ENCODE measurements at places on chromosomes 5 and 9.

GRCh38 chr5:40780199-40780598, 18.0 kb downstream of the PRKAA1 start:
- DNase-seq = no peak

DNA sequence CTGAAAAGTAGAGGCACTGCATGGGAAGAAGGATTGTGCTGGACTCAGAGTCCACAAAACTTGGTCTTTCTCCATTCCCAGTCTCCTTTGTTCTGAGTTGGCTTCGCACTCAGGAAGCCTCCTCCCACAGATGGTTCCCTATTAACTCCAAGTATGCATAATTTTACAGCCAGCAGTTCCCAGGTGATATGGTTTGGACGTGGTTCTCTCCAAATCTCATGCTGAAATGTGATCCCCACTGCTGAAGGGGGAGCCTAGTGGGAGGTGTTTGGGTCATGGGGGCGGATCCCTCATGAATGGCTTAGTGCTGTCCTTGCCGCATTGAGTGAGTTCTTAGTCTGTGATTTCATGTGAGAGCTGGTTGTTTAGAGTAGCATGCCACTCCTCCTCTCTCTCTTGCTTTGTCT, 86.6 kb downstream of the FEM1C start:
- DNase-seq = no peak

DNA sequence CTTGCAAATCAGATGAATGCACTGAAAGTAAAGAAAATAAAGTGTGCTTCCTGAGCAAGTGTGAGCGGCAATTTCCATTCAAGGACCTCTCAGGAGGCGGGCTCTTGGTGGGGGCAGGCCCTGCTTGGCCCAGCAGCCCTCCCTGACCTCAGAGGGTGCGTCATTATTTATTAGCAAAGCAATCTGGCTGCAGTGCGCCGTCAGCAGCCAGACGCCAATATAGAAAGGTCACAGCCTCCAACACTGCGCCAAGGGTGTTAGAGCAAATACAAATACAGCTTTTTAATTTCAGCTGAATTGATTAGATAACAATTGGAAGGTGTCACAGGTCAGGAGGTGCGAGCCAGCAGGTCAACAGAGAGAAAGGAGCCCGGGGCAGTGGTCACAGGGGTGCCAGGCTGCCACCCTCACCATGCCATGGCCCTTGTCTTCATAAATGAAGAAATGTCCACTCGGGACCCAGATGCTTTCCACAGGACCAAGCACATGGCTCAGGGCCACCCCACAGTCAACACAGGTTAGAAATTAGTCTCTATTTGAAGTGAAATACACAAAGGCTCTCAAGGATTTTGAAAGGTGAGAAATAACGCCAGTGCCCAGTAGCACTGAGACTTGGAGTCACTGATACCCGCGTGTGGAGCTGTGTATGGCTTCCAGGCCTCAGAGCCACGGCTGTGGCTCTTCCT, 309.8 kb downstream of the IRX2 start:
- no peak for DNase-seq

DNA sequence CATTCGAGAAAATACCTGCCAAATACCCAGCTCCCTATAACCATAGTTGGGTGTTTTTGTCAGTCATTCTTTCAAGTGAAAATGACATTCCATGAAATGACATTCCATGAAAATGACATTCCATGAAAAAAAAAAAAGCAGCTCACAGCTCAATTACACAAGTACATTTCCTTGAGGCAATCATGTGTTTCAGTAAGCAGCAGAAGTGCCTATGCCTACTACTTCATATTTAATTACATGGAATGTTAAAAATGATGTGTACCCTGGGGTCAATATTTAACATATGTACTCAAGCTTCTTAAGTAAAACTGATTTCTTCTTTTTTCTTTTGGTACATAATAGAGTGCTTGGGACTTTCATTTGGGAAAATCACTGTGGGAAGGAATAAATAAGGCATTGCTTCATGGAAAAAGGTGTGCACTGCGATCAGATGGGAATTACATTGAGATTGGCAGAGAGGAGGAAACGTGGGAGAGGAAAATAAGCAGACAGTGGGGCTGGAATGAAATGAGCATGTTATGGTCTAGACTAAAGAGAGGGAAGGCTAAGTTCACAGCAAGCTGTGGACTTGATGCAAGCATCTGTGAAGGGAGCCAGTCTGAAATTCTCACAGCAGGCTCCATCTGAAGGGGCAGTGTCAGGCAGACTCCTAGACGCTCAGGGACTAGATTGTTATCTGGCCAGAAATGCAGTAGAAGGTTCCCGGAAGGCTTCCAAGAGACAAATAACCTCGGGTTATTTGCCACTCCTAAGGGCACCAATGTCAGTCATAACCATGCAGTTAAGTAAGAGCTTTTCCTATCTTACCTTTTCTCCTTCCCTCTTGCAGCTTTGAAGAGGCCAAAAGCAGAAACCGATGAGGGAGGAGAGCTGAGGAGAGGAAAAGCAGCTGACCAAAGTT, 15.2 kb upstream of the SPATA9 start:
- DNase-seq = no peak

DNA sequence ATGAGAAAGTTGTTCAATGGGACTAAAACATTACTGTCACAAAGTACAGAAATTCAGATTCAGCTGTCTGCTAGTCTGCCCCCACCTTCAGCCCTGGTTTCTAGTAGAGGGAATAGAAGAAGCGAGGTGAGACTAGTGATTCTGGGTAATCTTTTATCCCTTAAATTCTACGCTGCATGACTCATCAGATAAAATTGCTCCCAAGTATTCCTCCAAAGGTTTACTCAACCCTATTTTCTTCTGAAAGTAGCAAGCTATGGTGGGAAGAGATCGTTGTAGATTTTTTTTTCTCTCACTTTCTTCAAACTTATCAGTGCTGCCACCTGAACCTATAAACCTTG, 318.9 kb upstream of the RIOK2 start:
- DNase-seq = peak; percentile 7

Data from AG08396 (cell line).